Right ventricle myocardium inferior (tissue), 1 donor: ENCODE measurements at places on chromosomes 6 and 20.
A peak's percentile ranks its signal among the peaks of the same experiment; 100 is the strongest.

DNA sequence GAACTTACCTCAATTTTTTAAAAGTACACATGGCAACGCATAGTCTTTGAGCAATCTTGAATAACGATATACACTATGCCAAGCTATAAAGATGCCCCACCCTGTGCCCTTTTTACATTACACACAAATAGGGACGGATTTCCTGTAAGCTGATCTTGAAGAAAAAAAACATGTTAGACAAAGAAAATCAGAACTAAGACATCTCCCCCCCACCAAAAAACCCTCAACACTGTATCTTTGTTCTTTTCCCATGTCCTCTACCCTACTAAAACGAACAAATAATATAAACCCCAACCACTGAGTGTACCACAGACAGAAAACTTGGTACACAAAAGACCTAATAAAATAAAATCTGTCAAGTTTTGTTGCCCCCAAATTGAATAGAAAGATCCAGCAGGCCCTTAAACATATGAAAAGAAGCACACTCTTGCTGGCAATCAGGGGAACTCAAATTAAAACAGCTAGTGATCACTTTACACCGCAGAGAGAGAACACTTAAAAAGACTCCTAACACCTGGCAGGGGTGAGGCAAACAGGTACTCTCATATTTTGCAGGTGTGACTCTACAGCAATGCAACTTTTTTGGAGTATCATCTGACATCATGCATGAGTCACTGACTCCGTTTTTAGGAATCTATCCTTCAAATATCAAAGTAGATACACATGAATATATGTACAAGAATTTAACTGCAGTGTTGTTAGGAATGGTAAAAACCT is 29.6 kb downstream of the BACH2 start:
- no peak for DNase-seq

DNA sequence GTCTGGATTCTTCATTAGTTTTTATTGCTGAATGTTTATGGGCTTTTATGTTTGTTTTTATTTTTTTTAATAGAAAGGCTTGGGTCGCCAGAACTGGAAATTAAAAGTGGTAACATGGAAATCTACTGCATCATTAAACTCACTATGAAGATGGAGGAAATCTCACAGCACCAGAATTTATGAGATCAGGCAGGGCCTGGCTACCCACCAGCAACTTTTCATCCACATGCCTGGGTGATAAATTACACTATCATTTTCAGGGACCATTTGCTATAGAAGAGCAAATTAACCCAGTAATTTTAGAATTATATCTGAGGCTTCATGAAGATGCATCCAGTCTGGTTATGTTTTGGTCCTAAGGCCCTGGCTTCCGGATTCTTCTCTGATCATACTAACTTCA is 57.8 kb upstream of the PLCB4 start:
- DNase-seq, result no peak

GRCh38 chr6:109172101-109172746 is 76.9 kb downstream of the CEP57L1 start:
- DNase-seq, result no peak

GRCh38 chr20:22429175-22430153 is 154.9 kb downstream of the FOXA2 start:
- DNase-seq, result no peak

DNA sequence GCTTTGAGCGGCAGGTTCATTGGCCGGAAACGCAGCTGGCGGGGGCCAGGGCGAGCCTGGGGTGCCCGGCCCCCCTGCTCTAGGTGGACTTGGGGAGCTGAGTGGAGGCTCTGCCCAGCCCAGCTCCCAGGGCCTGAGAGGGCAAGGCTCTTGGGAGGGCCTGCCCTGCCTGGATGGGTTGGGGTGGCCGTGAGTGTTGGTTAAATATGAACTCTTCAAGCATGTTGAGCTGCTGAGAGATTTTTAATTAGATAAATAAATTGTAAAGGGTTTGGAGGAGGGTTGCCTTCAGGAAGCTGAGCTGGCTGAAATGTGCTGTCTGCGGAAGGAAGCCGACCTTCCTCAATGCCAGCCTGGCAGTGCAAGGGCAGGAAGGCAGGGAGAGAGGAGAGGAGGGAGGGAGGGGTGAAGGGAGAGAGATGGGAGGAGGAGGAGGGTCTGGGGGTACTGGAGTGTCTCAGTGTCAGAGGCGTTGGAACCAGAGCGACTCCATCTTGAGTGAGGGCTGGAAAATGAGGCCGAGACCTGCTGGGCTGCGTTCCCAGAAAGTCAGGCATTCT is 39.4 kb upstream of the PMEPA1 start:
- no peak for DNase-seq

- no peak for DNase-seq
Measured at GRCh38 chr6:119325559-119326265, 23.8 kb downstream of the MAN1A1 start.

DNA sequence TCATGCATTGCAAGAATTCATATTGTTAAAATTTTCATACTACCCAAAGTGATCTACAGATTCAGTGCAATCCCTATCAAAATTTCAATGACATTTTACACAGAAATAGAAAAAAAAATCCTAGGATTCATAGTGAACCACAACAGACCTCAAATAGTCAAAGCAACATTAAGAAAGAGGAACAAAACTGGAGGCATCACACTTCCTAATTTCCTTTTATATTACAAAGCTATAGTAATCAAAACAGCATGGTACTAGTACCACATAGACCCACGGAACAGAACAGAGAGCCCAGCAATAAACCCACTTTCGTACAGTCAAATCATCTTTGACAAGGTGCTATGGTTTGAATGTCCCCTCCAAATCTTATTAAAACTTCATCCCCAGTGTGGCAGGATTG is 39.7 kb downstream of the NTSR1 start:
- DNase-seq, result no peak

- DNase-seq, result no peak
Measured at GRCh38 chr6:20932284-20932683, 398.0 kb downstream of the CDKAL1 start.

DNA sequence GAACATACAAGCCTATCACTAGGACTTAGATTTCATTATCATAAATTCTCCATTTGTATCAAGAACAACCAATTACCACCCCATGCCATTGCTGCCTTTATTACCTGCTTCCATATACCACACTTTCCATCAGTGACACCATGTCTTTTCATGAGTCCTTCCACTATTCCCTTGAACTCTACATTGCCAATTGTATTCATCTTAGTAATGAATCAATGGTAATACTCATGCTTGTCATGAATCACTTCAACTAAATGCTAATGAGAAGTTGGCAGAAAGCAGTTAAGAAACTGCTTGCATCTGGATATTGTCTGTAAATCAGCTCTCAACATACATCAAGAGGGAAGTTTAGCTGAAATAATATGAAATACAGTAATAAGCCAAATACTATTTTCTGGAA is 61.2 kb upstream of the RNF217 start:
- DNase-seq, result no peak

- DNase-seq, result peak; percentile 55
Measured at GRCh38 chr20:25269057-25269832, 21.4 kb downstream of the PYGB start.

- peak; percentile 63 for DNase-seq
Measured at GRCh38 chr6:68967549-68968300, 332.6 kb downstream of the ADGRB3 start.

GRCh38 chr6:30962716-30963115 is 20.8 kb upstream of the MUC21 start:
- no peak for DNase-seq

DNA sequence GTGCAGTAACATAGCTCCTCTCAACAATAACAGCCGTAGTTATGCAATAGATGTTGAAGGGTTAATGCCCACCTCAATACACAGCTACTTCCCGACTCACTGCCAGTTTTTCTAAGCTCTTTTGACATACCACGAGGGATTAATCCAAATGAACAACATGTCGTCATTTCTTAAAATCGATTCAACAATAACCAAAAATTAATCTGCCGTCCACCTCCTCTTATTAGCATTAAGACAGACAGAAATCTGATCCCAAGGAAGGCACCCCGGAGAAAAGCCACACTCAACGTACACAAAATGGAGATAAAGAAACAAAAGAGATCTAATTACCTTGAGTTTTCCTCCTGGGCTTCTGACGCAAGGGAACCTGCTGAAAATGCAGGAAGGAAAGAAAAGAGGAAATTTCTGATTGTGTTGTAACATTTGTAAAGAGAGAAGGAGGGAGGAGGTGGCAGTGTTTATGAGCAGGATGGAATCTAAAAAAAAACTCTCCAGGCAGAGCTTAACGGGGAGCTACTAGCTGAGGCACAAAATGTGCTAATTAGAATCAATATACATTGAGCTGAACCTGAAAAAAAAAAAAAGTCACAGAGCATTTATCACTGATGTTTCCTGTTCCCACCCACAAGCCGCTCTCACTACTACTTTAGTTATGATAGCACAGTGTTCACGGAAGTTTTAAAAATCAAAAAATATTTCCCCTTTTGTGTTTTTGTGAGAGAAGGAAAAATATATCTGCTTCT is 109.3 kb downstream of the IPCEF1 start:
- DNase-seq, result no peak

GRCh38 chr6:84582997-84583396 is 181.4 kb downstream of the TBX18 start:
- DNase-seq, result no peak

DNA sequence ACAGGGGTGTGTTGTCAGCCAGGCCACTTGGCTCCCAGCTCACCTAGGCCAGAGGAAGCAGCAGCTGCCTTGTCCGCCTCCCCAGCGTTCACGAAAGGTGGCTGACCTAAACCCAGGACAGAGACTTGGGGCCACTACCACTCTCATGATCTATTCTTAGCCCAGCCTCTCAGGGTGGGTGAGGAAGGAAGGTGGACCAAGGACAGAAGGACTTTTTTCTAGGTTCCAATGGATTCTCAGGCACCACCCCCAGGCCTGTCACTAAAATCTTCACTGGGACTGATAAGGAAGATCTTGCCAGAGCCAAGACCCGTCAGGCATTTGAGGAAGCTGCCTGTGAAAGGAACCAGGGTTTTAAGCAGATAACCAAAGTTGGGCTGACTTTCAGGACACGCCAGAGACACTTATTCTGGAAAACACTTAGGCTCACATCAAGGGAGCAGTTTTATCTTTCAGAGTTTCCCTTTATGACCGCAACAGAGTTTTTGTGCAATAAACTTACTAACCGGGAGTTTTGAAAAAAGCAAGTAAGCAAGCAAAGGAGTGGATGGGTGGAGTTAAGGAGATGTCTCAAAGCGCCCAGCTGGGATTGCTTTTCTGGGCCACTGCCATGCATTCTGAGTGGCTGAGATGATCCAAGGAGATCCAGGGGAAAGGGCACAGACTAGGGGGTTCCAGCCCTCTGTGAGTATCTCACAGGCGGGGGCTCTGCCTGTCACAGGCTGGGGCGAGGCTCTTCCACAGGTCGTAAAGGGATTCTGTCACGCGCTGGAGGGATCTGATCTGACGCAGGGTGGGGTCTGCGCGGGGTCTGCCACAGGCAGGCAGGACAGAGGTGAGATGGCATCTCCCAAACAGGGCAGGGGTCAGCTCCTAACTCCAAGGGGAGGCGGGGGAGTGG is 989 bp downstream of the FITM2 start:
- DNase-seq, result no peak

- no peak for DNase-seq
Measured at GRCh38 chr6:115610696-115611095, 450.0 kb downstream of the FRK start.

DNA sequence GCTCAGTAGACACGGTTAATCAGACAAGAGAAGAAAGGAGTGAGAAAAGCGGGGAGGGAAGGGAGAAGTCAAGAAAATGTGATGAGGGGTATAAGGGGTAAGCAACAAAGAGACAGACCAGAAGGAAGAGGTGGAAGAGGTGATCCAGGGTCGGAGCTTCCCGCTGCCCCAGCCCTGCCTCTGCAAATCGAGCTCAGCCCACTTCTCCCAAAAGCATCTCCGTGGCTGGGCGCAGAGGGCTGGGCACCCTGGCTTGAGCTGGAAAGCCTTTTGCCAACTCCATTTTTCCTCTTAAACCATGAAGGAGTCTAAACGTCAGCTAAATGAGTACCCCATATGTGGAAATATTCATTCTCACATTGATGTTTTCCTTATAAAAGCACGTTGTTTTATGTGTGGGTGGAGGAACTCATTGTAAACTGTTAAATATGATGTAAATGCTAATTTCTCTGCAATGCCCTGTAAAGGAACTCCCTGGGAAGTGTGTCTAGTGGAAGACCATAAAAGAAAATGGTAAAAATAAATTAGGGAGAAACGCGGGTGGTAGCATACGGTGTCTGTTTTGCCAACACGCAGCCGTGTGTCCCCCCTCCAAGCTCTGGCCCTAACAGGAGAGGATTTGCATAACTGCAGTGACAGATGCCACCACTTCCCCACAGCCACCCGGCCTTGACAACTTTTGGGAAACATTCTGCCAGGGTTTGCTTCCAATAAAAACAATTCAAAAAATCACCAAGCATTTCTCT is 55.2 kb upstream of the MAFB start:
- DNase-seq, result no peak

DNA sequence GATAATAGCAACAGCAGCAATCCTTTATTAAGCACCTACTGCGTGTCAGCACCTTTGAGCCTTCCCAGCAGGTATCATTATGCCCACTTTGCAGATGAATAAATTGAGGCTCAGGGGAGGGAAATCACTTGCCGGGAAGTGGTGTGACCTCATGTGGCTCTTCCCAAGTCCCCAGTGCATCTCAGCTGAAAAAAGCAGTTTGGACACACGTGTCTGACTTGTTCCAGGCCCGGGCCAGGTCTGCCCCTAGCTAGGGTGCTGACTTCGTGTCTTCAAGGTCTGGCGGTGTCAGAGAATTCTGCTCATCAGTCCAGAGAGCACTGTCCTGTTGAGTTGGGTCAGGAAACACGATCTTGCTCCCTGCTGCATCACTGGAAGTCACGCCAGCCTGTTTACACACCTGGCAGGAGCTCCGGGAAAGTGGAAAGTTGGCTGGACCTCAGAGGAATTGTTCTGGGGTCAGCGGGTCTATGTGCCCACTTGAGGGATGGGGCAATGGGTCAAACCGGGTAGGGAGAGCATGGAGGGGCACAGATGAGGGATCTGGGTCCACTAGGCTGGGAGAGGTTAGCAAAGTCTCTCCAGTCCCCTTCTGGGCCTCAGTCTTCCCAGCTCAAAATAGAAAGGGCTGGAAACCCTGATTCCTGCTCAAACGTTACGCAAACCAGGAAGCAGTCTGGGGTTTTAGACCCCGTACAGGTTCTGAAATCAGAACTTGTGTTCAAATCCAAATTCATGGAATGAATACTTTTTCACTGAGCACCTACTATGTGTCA is 10.5 kb downstream of the SLC13A3 start:
- DNase-seq, result no peak

DNA sequence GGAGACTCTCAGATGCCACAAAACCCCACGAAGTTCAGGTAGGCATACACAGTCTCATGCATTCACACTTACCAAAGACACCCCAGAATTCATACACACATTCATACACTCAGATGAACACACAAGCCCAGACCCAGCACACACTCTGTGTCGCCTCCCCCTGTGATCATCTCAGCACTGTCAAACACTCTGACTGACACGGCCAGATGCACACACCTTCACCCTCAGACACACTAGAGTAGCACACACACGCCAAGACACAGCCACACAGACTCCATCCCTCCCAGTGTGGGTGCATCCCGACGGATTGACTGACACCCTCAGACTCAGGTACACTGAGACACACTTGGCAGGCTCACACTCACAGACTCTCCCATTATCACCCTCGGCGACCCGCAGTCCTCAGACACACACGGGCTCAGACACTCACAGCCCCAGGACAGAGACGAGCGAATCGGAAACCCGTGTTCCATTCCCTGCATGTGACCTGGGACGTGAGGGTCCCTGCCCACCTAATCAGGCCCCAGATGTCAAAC is 872 bp upstream of the RIMS4 start:
- no peak for DNase-seq

- no peak for DNase-seq
Measured at GRCh38 chr6:1395506-1395905, 6.1 kb downstream of the FOXF2 start.

GRCh38 chr20:10984294-10984693 is 310.5 kb upstream of the JAG1 start:
- DNase-seq, result peak; percentile 56

GRCh38 chr20:4151991-4152695 is 136.8 kb upstream of the RNF24 start:
- no peak for DNase-seq
